Breast epithelium (tissue), 4 donors: ENCODE measurements at places on chromosomes 1 and 21.

- DNase-seq, result no peak
Measured at GRCh38 chr21:45373991-45374816, 30.8 kb upstream of the COL18A1 start.

GRCh38 chr1:204128964-204129896, 22.6 kb downstream of the ETNK2 start:
- peak; percentile 88 for DNase-seq

DNA sequence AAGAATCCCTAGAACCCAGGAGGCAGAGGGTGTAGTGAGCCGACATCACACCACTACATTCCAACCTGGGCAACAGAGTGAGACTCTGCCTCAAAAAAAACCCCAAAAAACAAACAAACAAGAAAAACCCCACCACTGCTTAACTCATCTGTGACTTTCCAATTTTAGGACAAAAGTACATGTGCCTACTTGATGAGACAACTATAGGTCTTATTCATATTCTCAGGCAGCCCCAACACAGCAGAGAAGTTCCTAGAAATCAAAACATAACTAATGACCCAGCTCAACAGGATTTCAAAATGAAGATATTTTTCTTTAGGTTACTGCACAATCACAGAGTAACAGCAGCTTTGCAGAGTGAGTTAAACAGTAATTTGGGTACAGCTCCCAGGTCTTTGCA, 26.4 kb downstream of the TIAM1 start:
- DNase-seq, result no peak

GRCh38 chr1:147577033-147577773, 35.9 kb downstream of the BCL9 start:
- DNase-seq, result no peak

DNA sequence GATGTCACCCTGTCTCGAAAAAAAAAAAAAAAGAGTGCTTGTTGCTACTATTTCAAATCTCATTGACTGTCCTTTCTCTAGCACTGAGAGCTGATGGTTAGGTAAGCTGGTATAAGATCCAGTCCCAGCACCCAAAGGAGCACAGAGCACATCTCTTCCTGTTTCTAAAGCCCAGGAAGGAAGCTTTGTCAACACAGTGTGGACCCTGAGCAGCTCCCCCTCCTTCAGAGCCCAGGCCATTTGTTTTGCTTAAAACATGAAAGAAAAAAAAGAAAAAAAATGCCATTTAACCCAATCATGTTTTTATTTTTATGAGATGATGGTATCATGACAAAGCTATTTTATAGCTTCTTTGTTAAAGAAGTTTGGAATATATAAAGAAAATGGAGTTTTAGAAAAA, 184.1 kb upstream of the DUSP10 start:
- no peak for DNase-seq

- no peak for DNase-seq
Measured at GRCh38 chr21:26117324-26117971, 53.1 kb downstream of the APP start.

- DNase-seq, result no peak
Measured at GRCh38 chr1:98702976-98703375, 41.5 kb downstream of the SNX7 start.
